ENCODE measurements at places on chromosomes 12 and 14.

GRCh38 chr12:100381379-100381778, 24.5 kb downstream of the SLC17A8 start:
- no peak for DNase-seq

GRCh38 chr12:65984227-65984479, 146.4 kb downstream of the LLPH start:
- no peak for DNase-seq

- DNase-seq: no peak
These were observed 749 bp downstream of the AKAP3 start for GRCh38 chr12:4648104-4648500.

- DNase-seq: no peak
These were observed 26.1 kb upstream of the UBC start for GRCh38 chr12:124940393-124941169.

- no peak for DNase-seq
These were observed 107.5 kb downstream of the TMEM260 start for GRCh38 chr14:56687123-56687522.

GRCh38 chr12:14357486-14357885, 8.0 kb upstream of the ATF7IP start:
- DNase-seq: no peak

DNA sequence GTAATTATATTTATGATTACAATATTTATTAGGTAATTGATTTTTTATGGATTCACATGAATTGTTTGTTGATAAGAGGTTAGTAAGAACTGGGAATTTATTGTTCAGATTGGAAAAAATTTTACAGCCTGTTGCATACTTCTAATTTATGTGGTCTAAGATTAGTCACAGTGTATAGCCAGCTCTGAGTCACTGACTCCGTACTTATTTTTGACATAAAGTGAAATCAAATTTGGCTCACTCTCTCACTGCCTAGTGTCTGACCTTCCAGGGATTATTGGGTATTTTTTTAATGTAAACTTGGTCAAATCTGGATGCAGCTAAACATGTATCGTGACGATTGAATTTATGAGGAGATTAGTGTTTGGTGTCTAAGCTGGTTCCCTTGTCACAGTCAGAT, 109.3 kb downstream of the PTPRQ start:
- no peak for DNase-seq

DNA sequence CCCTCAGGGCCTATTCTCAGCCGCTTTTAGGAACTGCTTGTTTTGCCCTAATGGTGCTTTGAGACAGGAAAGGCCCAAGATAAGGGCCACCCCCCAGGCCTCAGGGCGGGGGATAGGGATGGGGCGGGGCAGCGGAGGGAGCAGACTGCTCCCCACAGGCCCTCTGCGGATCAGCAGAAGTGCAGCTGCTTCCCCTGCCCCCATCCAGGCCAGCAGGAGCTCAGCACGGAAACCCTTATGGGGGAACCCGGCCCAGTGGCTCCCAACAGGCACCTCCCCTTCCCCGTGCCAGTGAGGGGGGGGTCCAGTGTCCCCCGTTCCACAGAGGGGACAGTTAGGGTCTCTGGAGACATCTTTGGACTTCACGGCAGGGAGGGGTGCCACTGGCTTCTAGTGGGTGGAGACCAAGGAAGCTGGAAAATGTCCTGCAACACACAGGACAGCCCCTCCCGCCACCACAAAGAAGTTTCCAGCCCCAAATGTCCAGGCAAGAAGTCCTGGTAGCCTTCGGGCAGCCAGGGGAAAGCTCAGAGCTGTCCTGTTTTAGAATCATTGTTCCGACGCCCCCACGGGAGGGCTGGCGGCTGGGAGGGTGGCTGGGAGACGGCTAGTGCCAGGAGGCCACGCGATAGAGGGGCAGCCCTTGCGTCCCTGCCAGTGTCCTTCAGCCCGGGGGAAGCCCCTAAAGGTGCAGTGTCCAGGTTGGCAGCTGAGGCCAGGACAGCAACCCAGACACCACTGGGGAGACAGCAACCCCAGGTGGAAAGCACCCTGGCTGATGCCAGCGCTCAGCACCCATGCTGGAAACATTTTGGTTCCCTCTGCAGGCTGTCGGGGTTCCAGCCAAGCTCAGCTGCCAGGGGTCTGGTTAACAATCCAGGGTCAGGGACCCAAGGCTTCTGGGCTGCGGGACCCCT, 10.4 kb upstream of the GPR132 start:
- no peak for DNase-seq

DNA sequence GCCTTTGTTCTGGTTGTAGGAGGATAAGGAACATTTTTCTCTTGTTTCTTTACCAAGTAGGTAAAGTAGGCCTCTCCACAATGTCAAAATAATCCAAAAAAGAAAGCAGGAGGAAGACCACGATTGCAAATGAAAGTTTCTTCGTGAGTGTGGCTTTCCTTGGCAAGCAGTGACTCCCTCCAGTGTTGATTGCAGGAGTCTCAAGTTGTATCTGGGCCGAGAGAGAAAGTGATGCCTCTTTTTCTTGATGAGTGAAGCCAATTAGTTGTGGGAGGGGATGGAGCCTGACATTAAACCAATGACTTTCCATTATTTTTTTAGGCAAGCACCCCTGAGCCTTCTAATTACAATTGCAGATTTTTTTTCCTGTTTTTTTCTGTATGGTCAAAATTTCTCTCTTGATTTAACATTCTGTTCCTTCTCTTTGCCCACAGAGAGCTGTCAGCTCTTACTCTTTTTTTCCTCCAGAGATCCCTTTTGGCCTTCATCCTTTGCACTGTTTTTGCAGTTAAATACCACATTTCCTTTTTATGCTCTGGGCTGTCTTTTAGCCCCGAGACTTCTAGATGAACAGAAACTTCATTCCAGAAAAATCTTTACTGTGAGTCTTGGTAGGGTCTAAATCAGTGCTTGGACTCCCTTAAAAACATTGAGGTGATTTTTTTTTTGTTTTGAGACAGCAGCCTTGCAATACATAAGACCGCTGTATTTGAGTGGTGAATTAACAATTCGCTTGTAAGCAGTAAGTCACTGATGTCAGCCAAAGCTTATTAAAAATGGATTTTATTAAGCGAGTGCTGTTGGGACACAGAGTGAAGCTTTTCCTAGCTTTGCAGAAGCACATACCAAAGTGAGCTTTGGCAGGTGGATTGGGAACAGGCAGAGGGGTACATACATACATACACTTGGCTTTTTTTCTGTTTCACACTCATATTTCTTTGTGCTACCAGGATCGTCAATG, 15.8 kb downstream of the FBXW8 start:
- no peak for DNase-seq

- no peak for DNase-seq
These were observed 47.6 kb upstream of the BDKRB2 start for GRCh38 chr14:96156804-96157760.

GRCh38 chr12:123390498-123391426, 6.8 kb downstream of the KMT5A start:
- DNase-seq: no peak

DNA sequence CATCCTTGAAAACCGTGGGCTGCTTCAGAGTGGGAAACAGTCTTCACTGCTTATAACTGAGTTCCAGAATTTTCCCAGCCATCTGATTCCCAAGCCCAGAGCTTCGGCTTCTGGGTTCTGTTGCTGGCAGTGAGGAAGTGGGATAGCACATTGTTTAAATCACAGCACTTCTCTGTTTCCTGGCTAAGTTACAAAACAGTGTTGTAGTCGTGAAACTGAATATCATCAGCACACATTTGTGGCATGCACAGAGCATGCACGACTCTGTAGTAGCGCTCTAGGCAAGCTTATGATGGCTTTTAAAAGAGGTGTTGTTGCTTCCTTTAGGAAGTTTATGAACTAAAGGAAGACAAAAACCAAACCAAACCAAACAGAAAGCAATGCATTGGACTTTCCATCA, 1005.5 kb downstream of the NRXN3 start:
- DNase-seq: no peak

DNA sequence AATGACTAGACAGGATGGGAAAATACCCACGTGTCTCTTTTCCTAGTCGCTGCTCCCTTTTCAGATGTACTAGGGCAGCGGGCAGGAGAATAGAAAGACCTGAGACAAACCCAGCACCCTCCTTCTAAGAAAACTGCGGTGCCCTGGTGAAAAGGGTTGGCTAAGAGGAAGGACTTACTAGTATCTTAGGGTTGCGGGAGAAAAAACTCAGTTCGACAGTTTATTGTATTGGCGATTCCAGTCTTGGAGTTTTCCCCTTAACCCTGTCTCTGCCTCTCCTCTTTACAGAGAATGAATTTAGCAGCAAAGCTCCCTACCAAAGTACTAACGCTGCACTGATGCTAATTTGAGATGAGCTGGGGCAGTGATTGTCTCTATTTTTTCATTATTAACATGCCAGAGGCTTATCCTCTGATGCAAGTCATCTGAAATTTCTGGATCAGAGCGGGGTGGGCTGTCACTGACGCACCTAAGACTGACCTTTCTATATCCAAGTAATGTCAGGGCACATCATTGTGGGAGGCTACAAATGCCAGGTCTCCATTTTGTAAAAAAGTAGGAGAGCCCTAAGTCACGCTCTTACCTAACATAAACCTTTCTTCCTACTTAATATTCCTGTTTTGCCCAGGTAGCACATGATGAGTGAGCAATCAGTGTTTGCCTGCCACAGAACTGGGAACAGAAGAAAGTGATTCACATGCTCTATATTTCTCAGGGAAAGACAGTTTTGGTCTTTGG, 916 bp upstream of the PAWR start:
- DNase-seq: no peak

DNA sequence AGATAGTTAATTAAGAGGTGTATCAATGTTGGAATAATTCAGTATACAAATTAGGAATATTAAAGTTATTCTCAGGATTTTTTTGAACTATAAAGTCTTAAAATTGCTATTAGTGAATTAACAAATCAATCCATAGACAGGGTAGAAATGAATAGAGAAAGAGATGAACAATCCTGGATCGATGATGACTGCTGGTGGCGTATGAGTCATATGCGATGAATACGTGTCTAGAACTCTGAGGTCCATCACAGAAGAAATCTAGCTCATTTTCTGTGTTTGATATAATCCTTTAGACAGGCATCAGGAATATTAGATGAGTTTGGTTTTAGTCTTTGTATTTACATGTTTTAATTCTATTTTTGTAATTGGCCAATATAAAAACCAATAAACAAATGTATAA, 85.4 kb upstream of the RTL1 start:
- no peak for DNase-seq

GRCh38 chr14:68131907-68132306, 312.3 kb downstream of the RAD51B start:
- no peak for DNase-seq

GRCh38 chr14:80770114-80770908, 171.2 kb downstream of the CEP128 start:
- DNase-seq: no peak

DNA sequence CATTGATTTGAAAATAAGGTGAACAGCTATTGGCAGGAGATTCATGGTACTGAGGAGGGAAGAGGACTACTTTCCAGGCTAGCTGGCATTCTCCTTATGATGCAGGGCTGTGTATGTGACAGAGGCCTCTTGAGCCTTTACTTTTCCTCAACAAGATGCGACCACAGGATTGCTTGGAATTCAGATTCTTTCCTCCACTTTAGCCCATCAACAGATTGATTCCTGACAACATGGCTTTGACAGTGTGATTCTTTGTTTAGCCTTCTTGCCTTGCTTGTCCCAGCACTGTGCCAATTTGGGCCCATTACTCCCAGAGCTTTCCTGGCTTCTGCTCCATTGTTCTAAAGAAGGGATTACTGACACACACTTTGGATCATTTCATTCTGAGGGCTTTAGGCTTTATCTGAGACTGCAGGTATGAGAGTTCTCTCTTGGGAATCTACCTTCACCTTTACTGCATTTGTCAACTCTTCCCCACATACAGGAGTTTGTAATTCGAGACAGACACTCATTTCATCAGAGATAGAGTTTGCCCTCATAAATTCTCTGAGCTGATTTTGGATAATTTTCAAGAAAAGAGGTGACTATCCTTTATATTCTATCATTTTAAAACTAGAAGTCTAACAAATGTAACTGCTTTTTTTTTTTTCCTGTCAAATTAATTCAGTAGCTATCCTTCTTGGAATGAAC, 206.4 kb upstream of the GZMB start:
- DNase-seq: no peak

- DNase-seq: no peak
These were observed 44.5 kb downstream of the NUAK1 start for GRCh38 chr12:106094304-106094703.

DNA sequence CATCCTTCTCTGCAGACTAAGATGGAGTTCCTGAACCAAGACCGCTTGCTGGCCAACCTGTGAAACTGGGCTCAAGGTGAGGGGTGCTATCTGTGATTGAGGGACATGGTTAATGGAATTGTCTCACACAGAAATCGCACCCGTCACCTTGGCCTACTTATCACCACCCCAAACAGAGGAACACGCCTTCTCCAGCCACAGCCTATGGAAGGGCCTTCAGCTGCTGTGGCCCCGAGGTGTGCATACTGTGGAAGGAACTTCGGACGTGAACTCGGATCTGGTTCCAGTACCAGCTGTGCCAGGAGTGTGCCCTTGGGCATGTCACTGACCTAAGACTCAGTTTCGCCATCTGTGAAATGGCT, 44.4 kb downstream of the EVL start:
- no peak for DNase-seq

GRCh38 chr12:98456576-98457573, 58.5 kb upstream of the TMPO start:
- DNase-seq: no peak

GRCh38 chr14:95675486-95675885, 10.7 kb upstream of the TCL1B start:
- DNase-seq: no peak

GRCh38 chr14:98512501-98513251, 759.3 kb downstream of the BCL11B start:
- DNase-seq: no peak

DNA sequence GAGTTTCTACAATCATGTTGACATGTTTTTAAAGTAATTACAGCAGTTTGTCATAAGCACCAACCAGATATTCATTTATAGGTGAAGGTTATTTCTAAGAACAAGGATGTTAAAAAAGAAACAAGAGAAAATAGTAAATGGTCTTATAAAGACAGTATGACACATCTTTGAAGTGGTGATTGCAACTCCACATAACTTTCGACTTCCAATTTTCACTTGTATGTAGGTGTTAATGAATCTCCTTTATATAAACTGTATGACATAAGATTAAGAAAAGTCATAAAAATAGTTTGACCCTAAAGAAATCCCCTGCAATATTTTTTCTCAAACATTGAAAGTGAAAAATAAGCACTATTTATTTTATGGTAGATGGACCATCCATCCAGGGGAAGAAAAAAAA, 144.8 kb upstream of the PTPRQ start:
- no peak for DNase-seq

- DNase-seq: no peak
These were observed 70.2 kb downstream of the LLPH start for GRCh38 chr12:66060163-66060907.

DNA sequence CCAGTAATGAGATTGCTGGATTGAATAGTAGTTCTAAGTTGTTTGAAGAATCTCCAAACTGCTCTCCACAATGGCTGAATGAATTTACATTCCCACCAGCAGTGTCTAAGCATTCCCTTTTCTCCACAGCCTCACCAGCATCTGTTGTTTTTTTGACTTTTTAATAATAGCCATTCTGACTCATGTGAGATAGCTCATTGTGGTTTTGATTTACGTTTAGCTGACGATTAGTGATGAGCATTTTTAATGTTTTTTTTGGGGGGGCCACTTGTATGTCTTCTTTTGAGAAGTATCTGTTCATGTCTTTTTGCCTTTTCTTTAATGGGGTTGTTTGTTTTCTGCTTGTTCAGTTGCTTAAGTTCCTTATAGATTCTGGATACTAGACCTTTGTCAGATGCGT, 8.1 kb upstream of the SLC15A5 start:
- no peak for DNase-seq

Measured in activated naive CD4-positive, alpha-beta T cell (primary cell).